ENCODE measurements at places on chromosomes 1 and 21.

GRCh38 chr1:205986861-205987260 is 16.3 kb downstream of the RAB7B start:
- DNase-seq = no peak

- DNase-seq = no peak
Measured at GRCh38 chr1:148264374-148265276, 112.5 kb upstream of the NBPF11 start.

DNA sequence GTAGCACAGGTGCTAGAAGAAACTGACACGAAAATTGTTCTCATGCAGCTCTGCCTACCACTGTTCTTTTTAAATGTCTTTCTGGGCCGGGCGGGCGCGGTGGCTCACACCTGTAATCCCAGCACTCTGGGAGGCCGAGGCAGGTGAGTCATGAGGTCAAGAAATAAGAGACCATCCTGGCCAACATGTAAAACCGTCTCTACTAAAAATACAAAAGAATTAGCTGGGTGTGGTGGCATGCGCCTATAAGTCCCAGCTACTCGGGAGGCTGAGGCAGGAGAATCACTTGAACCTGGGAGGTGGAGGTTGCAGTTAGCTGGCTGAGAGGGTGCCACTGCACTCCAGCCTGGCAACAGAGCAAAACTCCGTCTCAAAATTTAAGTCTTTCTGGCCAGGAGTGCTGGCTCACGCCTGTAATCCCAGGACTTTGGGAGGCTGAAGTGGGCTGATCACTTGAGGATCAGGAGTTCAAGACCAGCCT is 947 bp upstream of the RIT1 start:
- no peak for DNase-seq

- no peak for DNase-seq
Measured at GRCh38 chr1:165857046-165857801, 29.8 kb downstream of the UCK2 start.

- DNase-seq = no peak
Measured at GRCh38 chr1:233122779-233123178, 172.4 kb downstream of the NTPCR start.

DNA sequence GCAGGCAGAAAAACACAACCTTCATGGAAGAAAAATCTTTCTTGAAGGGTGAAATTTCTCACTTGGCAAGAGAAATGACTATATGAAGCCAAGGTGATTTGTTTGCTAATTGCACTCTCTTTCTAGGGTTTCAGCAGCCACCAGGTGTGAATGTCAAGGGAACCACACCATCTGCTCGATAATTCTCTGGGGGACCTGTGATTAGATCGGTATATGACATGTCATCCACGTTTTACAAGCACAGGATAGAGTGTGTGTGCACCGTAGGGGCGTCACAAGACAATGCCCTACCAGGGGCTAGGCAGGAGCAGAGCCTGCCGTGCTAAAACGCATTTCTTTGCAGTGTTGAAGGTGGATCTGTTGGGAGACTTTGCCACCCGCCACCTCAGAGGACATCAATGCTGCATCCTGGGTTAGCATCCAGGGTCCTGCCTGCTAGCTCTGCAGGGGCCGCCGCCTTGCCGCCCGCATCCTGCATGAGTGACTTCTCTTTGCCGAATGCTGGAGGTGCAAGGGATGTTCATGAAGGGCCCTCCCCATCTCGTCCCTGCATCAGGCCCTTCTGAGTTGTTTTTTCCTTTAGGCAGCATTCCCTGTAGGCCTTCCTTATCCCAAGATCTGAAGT is 37.8 kb upstream of the CCSAP start:
- peak; percentile 79 for DNase-seq

DNA sequence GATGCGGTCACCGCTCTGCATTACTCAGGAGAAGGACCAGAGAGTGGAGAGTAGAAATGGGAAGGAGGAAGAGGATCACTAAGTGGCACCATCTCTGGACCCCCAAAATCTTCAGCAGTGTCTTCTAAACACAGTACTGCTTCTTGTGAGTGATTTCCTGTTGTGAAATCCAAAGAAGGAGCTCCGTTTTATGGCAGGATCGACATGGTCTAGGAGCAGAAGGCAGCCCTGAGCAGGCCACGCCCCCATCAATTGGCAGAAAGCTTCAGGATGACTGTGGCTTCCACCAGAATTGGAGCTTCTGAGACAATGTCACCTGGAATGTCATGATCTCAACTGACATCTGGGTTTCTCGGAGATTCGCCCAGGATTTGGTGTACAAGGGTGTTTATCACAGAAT is 171.5 kb downstream of the ADSS2 start:
- DNase-seq = no peak

- no peak for DNase-seq
Measured at GRCh38 chr1:108767708-108768107, 21.2 kb downstream of the STXBP3 start.

DNA sequence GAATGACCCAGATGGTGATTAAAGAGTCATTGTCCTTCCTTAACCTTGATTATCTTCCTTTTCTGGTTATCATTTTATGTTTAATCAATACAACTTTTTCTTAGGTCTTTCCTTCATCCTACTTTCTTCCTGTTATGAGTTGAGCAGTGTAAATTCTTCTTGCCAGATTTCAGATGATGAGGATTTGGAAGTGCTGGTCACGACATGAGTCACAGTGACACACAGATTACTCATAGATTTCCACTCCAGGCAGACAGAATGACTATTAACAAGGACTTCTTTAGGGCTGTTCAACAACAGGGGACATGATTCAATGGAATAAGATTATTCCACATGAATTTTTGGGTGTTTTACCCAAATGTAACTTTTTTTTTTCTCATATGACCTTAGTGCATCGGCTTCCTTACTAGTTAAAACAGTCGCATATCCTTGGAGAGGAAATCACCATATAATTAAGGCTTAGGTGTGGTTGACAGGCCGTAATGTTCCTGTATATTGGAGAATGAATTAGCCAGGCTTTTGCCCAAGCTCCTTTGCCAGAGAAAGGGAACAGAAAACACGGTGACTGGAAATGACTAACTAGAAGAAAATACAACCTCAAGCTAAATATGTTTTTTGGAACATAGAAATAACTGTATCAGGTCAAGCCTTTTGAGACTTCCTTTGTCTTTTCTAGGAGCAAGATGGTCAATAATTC is 44.2 kb downstream of the PRRX1 start:
- no peak for DNase-seq

DNA sequence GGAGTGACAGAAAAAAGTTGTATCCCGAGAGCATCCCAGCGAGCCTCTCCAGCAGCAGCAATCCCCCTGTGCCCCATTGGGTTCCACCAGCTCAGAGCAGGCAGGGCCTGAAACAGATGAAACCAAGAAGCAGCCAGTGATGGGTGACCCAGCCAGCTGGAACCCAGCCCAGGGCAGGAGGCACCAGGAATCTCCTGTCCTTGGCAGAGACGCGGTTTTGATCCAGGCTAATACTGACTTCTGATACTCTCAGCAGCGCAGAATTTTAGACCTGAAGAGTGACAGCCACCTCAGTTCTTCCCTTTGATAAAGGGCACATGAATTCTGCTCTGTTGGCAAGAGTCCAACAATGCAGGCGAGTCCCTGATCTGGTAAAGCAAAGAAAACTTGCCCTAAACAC is 11.4 kb upstream of the OLIG1 start:
- DNase-seq = no peak

- no peak for DNase-seq
Measured at GRCh38 chr1:207806531-207807325, 54.9 kb downstream of the CD46 start.

- DNase-seq = no peak
Measured at GRCh38 chr1:243271996-243272395, 16.2 kb downstream of the SDCCAG8 start.

DNA sequence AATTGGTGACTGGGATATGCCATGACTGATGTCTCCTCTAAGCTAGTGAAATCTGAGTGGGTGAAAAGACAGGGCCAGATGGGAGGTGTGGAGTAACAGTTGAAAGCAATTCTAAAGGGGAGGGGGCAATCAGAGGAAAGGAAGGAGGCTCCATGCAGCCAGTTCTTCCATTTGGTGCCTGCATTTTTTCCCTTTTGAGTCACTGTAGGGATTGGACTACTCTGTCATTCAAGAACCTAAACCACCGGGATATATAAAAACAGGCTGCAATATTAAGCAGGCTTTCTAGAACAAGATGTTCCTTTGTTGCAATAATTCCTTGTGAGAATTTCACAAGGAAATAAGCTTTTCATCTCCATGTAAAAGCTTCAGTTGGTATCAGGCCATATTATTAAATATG is 18.3 kb downstream of the CLIC6 start:
- DNase-seq = no peak

- DNase-seq = no peak
Measured at GRCh38 chr1:46044116-46044515, 88.3 kb downstream of the PIK3R3 start.

- DNase-seq = no peak
Measured at GRCh38 chr21:42193131-42193671, 25.7 kb upstream of the ABCG1 start.

DNA sequence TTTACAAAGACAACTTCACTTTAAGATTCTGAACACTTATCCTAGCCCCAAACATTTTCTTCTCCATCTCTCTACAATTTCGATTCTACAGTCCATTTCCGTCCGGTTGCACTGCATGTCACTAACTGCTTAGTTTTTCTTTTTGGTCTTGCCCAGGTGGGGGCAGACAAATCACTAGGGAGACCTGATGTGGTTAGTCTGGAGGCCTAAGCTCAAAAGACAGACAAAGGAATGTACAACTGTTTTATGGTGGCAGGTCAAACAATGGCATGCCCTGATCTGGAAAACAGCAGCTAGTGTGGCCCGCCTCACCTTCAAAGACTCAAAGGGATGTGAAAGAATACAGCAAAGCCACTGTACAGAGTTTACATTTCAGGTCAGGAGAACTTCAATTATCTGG is 3.8 kb downstream of the ETV3 start:
- no peak for DNase-seq

DNA sequence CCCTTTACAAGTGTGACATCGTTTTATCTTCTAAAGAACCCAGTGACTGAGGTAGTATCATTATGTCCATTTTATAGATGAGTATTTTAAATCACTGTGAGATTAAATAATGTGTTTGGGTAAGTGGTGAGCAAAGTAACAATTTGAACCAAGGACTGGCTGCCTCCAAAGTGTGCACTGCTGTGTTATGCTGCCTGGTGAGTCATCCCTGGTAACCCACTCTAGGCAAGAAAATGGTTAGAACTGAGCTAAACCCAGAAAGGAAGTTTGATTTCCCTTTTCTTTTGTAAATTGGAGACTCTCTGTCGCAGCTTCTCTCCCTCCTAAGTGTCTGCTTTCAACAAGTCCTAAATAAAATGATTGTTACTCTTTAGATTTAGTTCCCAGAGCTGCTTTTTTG is 342.8 kb upstream of the KAZN start:
- no peak for DNase-seq

Data from NCI-H1436 (cell line).